ENCODE measurements at places on chromosomes 12 and 14. TPM values are rescaled to one million over a fixed set of nuclear protein-coding genes. Genes with fewer than 3 reads are reported as not detected.

The ATXN7L3B gene
- total RNA-seq, result 17.4 TPM

The LHX5 gene
- total RNA-seq, result not detected

The CABP1 gene
- 0.16 TPM for total RNA-seq

The TAS2R46 gene
- total RNA-seq, result not detected

The TEX52 gene
- total RNA-seq, result not detected

The GLIPR1L1 gene
- not detected for total RNA-seq

The CCDC184 gene
- total RNA-seq, result 0.33 TPM

The MANSC1 gene
- total RNA-seq, result 4.2 TPM

The PTPRB gene
- total RNA-seq, result 4.2 TPM

The C12orf54 gene
- total RNA-seq, result not detected

The KLHL33 gene
- total RNA-seq, result 0.25 TPM

The ARMH4 gene
- total RNA-seq, result 15.8 TPM

The ERP27 gene
- 0.33 TPM for total RNA-seq

The SYCP3 gene
- total RNA-seq, result not detected

The KRT76 gene
- total RNA-seq, result not detected

The EXOC3L4 gene
- 0.25 TPM for total RNA-seq

The DLGAP5 gene
- total RNA-seq, result 1.9 TPM

The BCL11B gene
- total RNA-seq, result 0.38 TPM

The CCDC196 gene
- not detected for total RNA-seq

Measured in mesangial cell (primary cell).